Hepatocyte (in vitro differentiated cells): ENCODE measurements at places on chromosomes 2 and 18.

- peak overlapping the region; percentile 36 for H3K4me3 ChIP-seq
- H3K4me1 ChIP-seq: peaks cover 12% of the 10 kb centered on the region
- no peaks in the 10 kb centered on the region for H3K36me3 ChIP-seq
- no peak for DNase-seq
These were observed 58.0 kb downstream of the FAM168B start for GRCh38 chr2:131035112-131035825.

- no peaks in the 10 kb centered on the region for H3K27me3 ChIP-seq
- H3K36me3 ChIP-seq: no peaks in the 10 kb centered on the region
- DNase-seq: no peak
These were observed 38.7 kb downstream of the KCNE4 start for GRCh38 chr2:223090540-223091235.

GRCh38 chr2:138779406-138779780, 797 bp downstream of the NXPH2 start:
- DNase-seq: peak; percentile 13
- H3K27me3 ChIP-seq: peaks cover 49% of the 10 kb centered on the region
- no peaks in the 10 kb centered on the region for H3K36me3 ChIP-seq
- no peak overlapping the region for H3K27ac ChIP-seq
- peak overlapping the region; percentile 72 for H3K4me3 ChIP-seq
- peaks cover 23% of the 10 kb centered on the region for H3K4me1 ChIP-seq

- no peak for DNase-seq
- no peak overlapping the region for H3K27ac ChIP-seq
- H3K36me3 ChIP-seq: no peaks in the 10 kb centered on the region
- no peaks in the 10 kb centered on the region for H3K27me3 ChIP-seq
These were observed 873.8 kb upstream of the GCFC2 start for GRCh38 chr2:76584474-76584873.

DNA sequence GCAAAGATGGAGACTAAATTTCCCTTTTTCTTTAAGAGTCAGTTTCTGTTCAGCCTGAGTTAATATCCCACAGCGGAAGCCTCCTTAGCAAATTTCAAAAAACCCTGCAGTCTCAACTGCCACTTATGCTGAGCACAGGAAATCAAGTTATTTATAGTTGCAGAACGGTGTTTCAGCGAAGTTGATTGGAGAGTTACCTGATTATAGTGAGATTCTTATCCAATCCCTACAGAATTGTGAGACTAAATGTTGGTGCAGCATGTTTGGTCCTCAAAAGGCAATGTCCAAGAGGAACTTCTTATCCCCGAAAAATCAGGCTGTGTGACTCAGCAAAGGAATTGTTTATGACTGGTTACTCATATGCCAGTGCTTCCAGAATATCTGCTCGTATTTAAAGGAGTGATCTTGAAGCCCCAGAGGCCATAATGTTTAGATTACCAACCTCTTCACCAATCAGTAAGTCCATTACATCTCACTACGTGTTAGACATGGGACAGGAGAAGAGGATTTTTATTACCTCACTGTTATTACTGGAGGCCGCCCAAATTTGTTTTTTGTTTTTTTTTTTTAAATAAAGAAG, 67.9 kb downstream of the LRRFIP1 start:
- peak; percentile 40 for DNase-seq
- H3K27ac ChIP-seq: peak overlapping the region; percentile 99
- H3K36me3 ChIP-seq: no peaks in the 10 kb centered on the region
- no peaks in the 10 kb centered on the region for H3K27me3 ChIP-seq
- peaks cover 53% of the 10 kb centered on the region for H3K4me1 ChIP-seq

DNA sequence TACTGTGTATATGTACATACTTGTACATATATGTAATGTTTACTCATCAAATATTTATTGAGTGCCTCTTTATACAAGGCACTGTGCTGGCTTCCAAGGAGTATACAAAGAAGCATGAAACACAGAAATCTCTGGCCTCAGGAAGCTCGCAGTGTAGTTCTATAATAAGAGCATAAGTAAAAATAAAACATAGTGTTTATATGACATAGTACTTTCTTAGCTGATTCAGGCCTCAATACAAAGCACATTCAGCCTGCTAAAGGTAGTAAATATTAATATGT, 13.9 kb downstream of the STAMBP start:
- no peak for DNase-seq
- H3K4me1 ChIP-seq: peaks cover 15% of the 10 kb centered on the region
- H3K27me3 ChIP-seq: no peaks in the 10 kb centered on the region
- H3K36me3 ChIP-seq: no peaks in the 10 kb centered on the region
- H3K4me3 ChIP-seq: no peak overlapping the region
- peak overlapping the region; percentile 56 for H3K27ac ChIP-seq

DNA sequence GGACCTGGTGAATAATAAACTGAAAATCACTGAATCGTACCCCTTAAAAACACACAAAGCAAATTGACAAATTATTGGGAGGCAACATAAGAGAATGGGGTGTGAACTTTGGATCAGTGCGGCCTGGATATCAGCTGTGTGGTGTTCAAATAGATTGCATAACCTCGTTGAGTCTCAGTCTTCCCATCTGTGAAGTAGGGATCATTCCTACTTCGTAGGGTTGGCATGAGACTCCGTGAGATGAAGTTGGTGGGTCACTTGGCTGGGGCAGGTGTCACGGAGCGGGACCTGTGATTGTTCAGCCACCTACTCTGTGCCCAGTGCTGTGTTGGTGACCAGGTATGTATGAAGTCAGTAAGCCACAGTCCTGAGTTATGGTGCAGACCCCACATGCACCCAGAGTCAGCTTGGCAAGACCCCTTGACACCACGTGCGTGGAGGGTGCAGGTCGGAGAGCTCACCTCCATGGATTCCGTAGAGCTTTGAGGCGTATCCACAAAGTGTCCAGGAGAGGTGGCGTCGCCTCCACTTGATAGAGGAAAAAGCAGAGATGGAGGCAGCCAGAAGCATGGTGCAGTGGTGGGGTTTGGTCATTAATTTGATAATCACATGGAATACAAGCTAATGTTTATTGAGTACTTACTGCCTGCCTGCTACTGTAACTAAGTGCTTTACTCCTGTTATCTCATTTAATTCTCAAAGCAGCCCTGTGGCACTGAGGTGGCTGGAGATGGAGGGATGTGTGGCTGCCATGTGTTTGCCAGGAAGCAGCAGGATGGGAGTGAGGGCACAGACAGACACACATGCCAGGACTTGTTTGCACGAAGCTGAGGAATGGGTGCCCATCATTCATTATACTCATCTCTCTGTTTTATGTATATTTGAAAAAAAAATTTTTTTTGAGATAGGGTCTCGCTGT, 35.8 kb downstream of the HPCAL1 start:
- H3K4me3 ChIP-seq: no peak overlapping the region
- H3K27me3 ChIP-seq: no peaks in the 10 kb centered on the region
- no peaks in the 10 kb centered on the region for H3K36me3 ChIP-seq
- no peak for DNase-seq
- peaks cover 4% of the 10 kb centered on the region for H3K4me1 ChIP-seq
- no peak overlapping the region for H3K27ac ChIP-seq

GRCh38 chr18:39591649-39592048, 2026.1 kb upstream of the CELF4 start:
- no peaks in the 10 kb centered on the region for H3K36me3 ChIP-seq
- H3K4me3 ChIP-seq: no peak overlapping the region
- H3K27ac ChIP-seq: no peak overlapping the region
- H3K27me3 ChIP-seq: no peaks in the 10 kb centered on the region

GRCh38 chr2:172734711-172735581, 699 bp upstream of the RAPGEF4 start:
- H3K27me3 ChIP-seq: peaks cover 48% of the 10 kb centered on the region
- no peak overlapping the region for H3K27ac ChIP-seq
- H3K4me1 ChIP-seq: no peaks in the 10 kb centered on the region
- DNase-seq: no peak
- no peaks in the 10 kb centered on the region for H3K36me3 ChIP-seq

- peaks cover 5% of the 10 kb centered on the region for H3K36me3 ChIP-seq
- DNase-seq: no peak
- peaks cover 3% of the 10 kb centered on the region for H3K4me1 ChIP-seq
- H3K4me3 ChIP-seq: no peak overlapping the region
These were observed 33.7 kb downstream of the LANCL1 start for GRCh38 chr2:210442878-210443277.

- DNase-seq: no peak
- no peak overlapping the region for H3K27ac ChIP-seq
- H3K4me1 ChIP-seq: no peaks in the 10 kb centered on the region
- H3K4me3 ChIP-seq: no peak overlapping the region
- H3K36me3 ChIP-seq: no peaks in the 10 kb centered on the region
- no peaks in the 10 kb centered on the region for H3K27me3 ChIP-seq
These were observed 40.3 kb downstream of the NRXN1 start for GRCh38 chr2:50991602-50992001.

- H3K4me1 ChIP-seq: no peaks in the 10 kb centered on the region
- DNase-seq: no peak
- H3K27me3 ChIP-seq: no peaks in the 10 kb centered on the region
- H3K27ac ChIP-seq: no peak overlapping the region
- H3K4me3 ChIP-seq: no peak overlapping the region
These were observed 16.3 kb downstream of the COL4A3 start for GRCh38 chr2:227180770-227181169.

- H3K36me3 ChIP-seq: no peaks in the 10 kb centered on the region
- H3K4me3 ChIP-seq: no peak overlapping the region
- DNase-seq: no peak
- peaks cover 10% of the 10 kb centered on the region for H3K4me1 ChIP-seq
- peak overlapping the region; percentile 35 for H3K27ac ChIP-seq
These were observed 935.7 kb upstream of the FAM98A start for GRCh38 chr2:34534761-34535160.

DNA sequence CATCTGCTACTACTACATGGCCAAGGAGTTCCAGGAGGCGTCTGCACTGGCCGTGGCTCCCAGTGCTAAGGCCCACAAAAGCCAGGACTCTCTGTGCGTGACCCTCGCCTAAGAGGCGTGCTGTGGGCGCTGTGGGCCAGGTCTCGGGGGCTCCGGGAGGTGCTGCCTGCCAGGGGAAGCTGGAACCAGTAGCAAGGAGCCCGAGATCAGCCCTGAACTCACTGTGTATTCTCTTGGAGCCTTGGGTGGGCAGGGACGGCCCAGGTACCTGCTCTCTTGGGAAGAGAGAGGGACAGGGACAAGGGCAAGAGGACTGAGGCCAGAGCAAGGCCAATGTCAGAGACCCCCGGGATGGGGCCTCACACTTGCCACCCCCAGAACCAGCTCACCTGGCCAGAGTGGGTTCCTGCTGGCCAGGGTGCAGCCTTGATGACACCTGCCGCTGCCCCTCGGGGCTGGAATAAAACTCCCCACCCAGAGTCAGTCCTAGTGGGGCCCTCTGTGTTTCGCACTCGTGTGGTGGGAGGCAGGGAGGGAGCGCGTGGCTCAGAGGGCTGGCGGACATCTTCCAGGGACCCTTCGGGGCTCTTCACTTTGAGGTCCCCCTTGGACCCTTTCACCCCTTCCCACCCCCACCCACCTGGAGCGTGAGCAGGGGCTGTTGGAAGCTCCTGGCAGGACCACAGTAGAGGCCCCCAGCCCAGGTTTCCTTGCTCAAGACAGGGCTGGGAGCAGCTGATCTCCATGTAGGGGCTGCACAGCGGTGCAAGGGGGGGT, 5.7 kb downstream of the GPR35 start:
- H3K4me1 ChIP-seq: peaks cover 4% of the 10 kb centered on the region
- H3K27me3 ChIP-seq: no peaks in the 10 kb centered on the region
- no peak for DNase-seq
- no peak overlapping the region for H3K4me3 ChIP-seq

DNA sequence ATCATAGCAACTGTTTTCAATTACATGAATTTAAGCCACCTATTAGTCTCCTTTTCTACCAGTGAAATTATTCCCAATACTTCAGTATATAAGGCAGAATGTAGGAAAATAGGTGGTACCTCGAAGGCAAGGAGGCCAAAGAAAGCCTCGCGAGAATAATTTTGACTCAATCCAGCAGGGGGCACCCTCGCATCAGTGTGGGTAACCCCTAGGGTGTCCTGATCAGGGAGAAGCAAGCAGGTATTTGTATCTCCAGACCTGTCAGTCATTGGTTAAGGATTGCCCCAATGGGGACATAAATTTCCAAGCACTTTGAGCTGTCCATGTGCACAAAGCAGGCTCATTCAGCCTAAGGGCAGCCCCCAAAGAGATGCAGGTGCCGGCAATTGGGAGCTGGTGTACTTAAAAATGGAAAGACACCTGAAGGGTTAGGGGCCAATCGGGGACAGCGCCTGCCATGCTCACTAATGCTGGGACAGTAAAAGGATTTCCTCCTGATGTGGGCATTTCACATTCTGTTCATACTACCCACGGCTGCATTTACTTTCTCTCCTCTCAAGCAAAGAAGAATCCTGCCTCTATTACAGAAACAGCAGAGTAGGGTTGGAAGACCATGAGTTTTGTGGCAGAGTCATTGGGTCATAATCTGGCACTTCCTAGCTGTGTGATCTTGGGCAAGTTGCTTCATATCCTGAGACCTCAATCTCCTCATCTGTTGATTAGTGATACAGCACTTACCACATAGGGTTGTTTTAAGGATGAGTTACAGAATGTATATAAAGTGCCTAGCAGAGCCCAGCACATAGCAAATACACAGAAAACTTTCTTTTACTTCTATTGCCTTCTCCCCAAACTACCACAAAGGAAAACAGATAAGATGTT, 136.1 kb downstream of the ICOS start:
- H3K27ac ChIP-seq: no peak overlapping the region
- no peaks in the 10 kb centered on the region for H3K36me3 ChIP-seq
- H3K4me1 ChIP-seq: no peaks in the 10 kb centered on the region
- peak; percentile 28 for DNase-seq
- H3K4me3 ChIP-seq: no peak overlapping the region
- no peaks in the 10 kb centered on the region for H3K27me3 ChIP-seq

DNA sequence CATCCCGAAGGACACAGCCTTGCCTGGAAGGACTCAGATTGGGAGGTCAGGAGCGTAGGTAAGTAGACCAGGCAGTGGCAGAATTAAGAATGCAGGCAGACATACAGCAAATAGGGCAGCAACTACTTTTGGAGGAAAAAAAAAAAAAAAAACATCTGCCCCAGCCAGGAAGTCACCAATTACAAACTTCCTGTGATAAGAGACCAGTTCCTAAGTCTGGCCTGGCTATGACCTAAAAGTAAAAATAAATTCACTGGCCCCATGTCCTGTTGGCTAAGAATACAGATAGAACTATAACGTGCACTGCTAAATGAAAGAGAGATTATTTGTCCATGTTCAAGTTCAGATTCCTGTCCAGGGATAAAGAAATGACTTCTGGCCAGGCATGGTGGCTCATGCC, 45.2 kb upstream of the NOSTRIN start:
- DNase-seq: no peak
- H3K36me3 ChIP-seq: no peaks in the 10 kb centered on the region
- no peaks in the 10 kb centered on the region for H3K4me1 ChIP-seq
- H3K27me3 ChIP-seq: no peaks in the 10 kb centered on the region
- no peak overlapping the region for H3K4me3 ChIP-seq
- H3K27ac ChIP-seq: no peak overlapping the region
